ENCODE measurements at places on chromosomes 13 and 19.

- DNase-seq, result no peak
These were observed 275.6 kb downstream of the DCLK1 start for GRCh38 chr13:35855531-35856019.

DNA sequence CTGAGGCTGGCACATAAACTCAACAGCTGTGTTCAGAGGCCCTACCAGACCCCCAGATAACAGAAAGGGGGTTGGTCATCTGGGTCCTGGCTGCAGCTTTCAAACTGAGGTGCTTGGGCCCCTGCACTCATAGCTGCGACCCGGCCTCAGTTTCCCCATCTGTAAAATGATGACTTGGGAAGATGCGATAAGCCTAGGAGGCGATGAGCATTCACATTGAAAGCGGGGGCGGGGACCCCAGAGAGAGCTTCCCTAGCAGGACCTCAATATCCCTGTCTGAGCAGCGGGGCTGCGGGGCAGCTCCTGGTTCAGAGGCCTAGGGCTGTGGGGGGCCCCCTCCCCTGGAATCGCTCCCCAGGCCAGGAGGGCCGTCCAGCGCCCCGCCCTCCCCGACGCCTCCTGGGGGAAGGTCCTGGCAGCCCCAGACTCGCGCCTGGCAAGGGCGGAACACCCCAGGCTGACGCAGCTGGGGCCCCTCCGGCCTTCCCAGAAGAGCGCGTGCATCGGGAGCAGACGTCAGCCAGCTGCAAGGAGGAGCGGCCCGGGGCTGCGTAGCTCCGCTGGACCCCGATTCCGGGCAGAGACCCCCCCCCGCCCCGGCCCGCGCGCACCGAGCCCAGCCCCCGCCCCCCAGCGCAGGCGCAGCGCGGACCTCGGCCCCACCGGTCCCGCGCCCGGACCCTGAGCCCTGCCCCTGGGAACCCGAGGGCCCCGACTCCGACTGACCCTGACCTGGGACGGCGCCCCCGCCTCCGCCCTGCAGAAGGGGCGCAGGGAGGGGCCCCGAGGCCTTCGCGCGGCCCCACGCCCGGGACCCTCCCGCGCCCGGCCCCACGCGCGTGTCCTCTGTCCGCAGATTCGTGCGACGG, 3.5 kb downstream of the FSTL3 start:
- DNase-seq, result no peak

DNA sequence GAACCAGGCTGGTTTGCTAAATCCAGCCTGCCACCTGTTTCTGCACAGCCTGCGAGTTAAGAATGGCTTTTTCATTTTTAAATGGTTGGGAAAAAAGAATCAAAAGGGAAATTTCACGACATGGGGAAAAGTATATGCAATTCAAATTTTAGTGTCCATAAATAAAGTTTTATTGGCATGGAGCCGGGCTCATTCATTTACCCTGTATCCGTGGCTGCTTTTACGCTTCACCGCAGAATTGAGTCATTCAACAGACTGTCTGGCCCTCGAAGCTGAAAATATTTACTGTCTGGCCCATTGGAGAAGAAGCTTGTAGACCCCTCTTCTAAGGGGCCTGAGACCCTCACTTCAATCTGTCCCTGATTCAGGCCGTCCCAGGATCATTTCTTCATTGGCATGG, 26.1 kb downstream of the IER2 start:
- no peak for DNase-seq

GRCh38 chr13:40653527-40654318, 12.7 kb downstream of the FOXO1 start:
- no peak for DNase-seq

GRCh38 chr19:45076029-45076850, at the start of gene ZNF296:
Gene ZNF296, minus strand, starts transcription at chr19:45076478. Its CDS starts 105 bp downstream, at chr19:45076373.
- peak; percentile 26 for DNase-seq
